Ovary (tissue), 10 donors: ENCODE measurements at places on chromosomes 1 and 21. TPM values are rescaled to one million over a fixed set of nuclear protein-coding genes. Genes with fewer than 3 reads are reported as not detected.

DNA sequence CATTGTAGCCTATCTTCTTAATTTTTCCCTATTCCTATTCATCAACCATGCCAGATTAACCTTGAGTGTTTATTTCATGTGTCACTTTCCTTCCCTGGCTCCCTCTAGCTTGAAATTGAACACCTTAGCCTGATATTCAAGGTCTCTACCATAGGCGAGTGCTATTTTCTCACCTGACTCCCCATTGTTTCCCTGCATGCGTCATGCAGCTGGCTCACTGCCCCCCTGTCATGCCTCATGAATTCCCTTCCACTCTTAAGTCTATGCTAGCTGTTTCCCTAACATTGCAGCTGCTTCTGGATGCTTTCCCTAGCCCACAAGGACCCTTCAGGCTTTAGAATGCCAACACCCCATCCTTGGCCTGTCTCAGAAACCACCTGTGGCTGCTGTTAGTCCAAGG is 56.7 kb upstream of the CD1D start:
- H3K27ac ChIP-seq, result no peak overlapping the region
- no peak for DNase-seq
- no peaks in the 10 kb centered on the region for H3K36me3 ChIP-seq
- H3K4me3 ChIP-seq, result no peak overlapping the region
- H3K4me1 ChIP-seq, result no peaks in the 10 kb centered on the region

GRCh38 chr1:6269720-6270400 is 9.0 kb upstream of the GPR153 start:
- H3K27ac ChIP-seq, result no peak overlapping the region
- H3K4me1 ChIP-seq, result no peaks in the 10 kb centered on the region
- H3K4me3 ChIP-seq, result no peak overlapping the region
- H3K27me3 ChIP-seq, result no peaks in the 10 kb centered on the region
- DNase-seq, result no peak

GRCh38 chr1:227948493-227949260 is 945 bp upstream of the WNT9A start:
- peak overlapping the region; percentile 70 for H3K27ac ChIP-seq
- H3K4me3 ChIP-seq, result peak overlapping the region; percentile 67
- peaks cover 10% of the 10 kb centered on the region for H3K4me1 ChIP-seq
- H3K36me3 ChIP-seq, result no peaks in the 10 kb centered on the region
- H3K27me3 ChIP-seq, result no peaks in the 10 kb centered on the region
- DNase-seq, result no peak

- peaks cover 7% of the 10 kb centered on the region for H3K4me1 ChIP-seq
- no peaks in the 10 kb centered on the region for H3K36me3 ChIP-seq
Observed at GRCh38 chr1:245874942-245875580, 632.0 kb downstream of the SMYD3 start.

DNA sequence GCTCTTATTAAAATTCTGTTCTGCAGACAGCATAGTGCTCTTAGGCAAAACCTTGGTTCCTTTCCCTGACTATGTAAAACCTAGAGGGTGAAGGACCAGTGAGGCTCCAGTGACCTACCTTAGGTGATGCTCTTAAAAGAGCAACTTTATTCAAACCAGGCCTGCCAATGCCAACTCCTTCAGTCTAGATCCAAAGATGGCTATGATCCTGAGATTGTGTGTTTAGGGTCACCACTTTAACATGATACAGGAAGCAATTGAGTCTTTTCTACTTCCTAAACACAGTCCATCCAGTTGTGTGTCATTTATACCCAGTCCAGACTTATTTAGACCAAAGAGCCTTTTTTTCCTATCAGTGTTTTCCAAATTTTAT is 10.8 kb downstream of the MCL1 start:
- H3K27ac ChIP-seq, result peak overlapping the region; percentile 65
- H3K27me3 ChIP-seq, result no peaks in the 10 kb centered on the region
- no peaks in the 10 kb centered on the region for H3K36me3 ChIP-seq
- no peak for DNase-seq

GRCh38 chr1:184296466-184297243 is 90.2 kb upstream of the C1orf21 start:
- peak; percentile 82 for DNase-seq
- peaks cover 6% of the 10 kb centered on the region for H3K4me1 ChIP-seq
- H3K4me3 ChIP-seq, result no peak overlapping the region
- H3K36me3 ChIP-seq, result no peaks in the 10 kb centered on the region

DNA sequence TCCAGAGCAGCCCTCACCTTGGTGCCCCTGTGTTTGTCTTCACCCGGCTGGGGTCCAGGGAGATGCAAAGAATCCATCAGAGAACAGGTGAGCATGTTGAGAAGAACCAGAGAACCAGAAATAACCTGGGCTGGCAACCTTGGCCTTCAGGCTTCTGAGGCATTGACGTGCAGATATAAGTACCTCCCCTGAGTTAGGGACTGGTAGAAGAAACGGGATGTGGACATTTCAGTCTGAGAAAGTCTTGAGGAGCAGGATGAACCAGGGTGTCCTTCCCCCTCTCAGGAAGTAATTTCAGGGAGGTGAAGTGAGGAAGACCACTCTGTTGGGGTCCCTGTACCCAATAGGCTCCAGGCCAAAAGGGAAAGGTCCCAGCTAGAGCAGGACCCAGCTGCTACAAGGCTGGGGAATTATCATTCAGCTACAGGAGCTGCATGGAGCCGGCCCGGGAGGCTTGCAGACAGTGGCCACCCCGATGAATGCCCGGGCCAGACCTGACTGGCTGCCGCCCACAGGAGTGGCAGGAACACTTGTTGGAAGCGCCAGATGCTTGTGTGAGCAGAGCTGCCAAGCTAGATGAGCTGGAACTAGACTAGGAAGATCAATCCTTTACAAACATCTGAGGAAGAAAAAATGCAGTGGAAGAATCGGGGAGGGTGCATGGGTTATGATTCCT is 1.7 kb upstream of the AURKAIP1 start:
- H3K36me3 ChIP-seq, result no peaks in the 10 kb centered on the region
- no peak overlapping the region for H3K27ac ChIP-seq
- H3K27me3 ChIP-seq, result no peaks in the 10 kb centered on the region
- no peak overlapping the region for H3K4me3 ChIP-seq
- DNase-seq, result no peak

DNA sequence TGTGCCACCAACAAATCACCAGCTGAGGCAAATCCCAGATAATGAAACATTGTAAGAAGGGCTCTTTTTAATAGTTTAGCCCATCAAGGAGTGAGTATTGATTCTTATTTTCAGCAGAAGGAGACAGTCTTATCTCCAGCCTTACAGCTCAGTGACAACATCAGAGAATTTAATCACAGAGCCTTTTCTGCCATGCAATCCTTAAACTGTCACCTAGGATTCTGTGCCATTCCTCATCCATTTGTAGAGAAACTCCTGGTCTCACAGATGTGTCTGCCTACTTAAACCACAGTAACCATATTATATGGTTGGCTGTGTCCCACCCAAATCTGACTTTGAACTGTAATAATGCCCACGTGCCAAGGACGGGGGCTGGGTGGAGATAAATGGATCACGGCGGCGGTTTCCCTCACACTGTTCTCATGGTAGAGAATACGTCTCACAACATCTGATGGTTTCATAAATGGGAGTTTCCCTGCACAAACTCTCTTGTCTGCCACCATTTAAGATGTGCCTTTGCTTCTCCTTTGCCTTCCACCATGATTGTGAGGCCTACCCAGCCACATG is 217.7 kb downstream of the RERE start:
- H3K27me3 ChIP-seq, result no peaks in the 10 kb centered on the region
- H3K27ac ChIP-seq, result no peak overlapping the region
- no peaks in the 10 kb centered on the region for H3K36me3 ChIP-seq
- no peak overlapping the region for H3K4me3 ChIP-seq
- H3K4me1 ChIP-seq, result peaks cover 16% of the 10 kb centered on the region

DNA sequence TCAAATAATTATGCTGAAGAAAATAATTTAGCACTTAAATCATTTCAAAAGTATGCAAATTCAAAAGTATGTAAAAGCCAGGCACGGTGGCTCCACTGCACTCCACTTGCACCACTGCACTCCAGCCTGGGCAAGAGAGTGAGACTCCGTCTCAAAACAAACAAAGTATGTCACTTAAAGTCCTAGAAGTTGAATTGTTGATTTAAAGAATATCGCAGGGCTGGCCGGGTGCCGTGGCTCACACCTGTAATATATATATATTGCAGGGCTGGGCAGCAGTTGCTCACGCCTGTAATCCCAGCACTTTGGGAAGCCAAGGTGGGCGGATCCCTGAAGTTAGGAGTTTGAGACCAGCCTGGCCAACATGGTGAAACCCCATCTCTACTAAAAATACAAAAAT is 8.8 kb upstream of the SETDB1 start:
- H3K27me3 ChIP-seq, result no peaks in the 10 kb centered on the region
- H3K4me3 ChIP-seq, result no peak overlapping the region
- H3K27ac ChIP-seq, result no peak overlapping the region
- no peaks in the 10 kb centered on the region for H3K36me3 ChIP-seq

- no peak for DNase-seq
- H3K4me1 ChIP-seq, result peaks cover 1% of the 10 kb centered on the region
- H3K4me3 ChIP-seq, result no peak overlapping the region
- no peaks in the 10 kb centered on the region for H3K36me3 ChIP-seq
Observed at GRCh38 chr1:60573121-60573520, 499.6 kb upstream of the C1orf87 start.

DNA sequence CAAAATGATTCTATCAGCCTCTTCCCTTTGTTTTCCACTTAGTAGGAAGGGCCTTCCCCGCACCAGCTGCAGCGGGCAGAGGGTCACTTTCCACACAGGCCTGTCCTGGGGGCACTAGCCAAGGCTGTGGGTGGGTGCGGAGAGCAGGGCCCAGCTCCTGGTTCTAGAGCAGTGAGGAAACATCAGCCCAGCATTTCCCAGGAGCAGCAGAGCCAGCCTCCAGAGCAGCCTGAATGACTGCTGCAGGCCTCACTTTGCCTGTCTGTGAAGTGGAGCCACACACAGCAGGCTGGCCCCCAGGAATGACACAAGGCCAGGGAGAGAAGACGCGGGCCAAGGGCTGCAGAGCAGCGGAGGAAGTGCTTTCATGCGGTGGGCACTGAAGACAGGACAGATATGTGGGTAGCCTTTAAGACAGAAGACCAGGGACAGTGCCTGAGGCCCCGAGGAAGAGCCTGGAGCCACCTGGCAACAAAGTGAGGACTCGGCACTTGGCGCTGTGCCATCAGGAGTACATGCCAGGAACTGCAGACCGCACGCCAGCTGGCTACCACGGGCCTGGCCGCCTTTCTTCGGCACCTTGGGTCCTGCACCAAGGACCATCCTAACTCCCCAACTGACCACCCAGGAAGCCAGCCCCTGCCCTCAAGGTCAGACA is 42.0 kb downstream of the ACOT7 start:
- no peak for DNase-seq
- no peaks in the 10 kb centered on the region for H3K36me3 ChIP-seq
- H3K4me1 ChIP-seq, result peaks cover 10% of the 10 kb centered on the region
- no peak overlapping the region for H3K27ac ChIP-seq
- H3K27me3 ChIP-seq, result no peaks in the 10 kb centered on the region
- no peak overlapping the region for H3K4me3 ChIP-seq

DNA sequence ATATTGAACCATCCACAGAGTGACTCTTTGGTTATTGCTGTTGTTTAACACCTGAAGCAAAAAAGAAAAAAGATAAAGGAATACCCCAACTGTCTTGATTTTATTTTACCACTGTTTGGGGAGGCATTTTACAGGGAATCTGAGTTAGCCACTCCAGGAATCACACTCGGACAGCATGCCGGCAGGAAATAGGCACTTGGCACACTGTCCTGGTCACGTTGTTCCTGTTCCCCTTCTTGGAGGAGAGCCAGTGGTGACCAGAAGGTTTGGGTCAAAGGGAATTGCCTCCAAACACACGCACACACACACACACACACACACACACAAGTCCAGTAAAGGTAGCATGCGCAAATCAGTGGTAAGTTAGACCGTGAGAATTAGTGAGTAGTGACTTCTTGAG is 13.8 kb downstream of the RGS4 start:
- H3K36me3 ChIP-seq, result no peaks in the 10 kb centered on the region
- no peak overlapping the region for H3K4me3 ChIP-seq
- H3K4me1 ChIP-seq, result no peaks in the 10 kb centered on the region
- no peaks in the 10 kb centered on the region for H3K27me3 ChIP-seq
- DNase-seq, result no peak

- no peak for DNase-seq
- no peak overlapping the region for H3K27ac ChIP-seq
Observed at GRCh38 chr1:175287849-175288248, 95.3 kb upstream of the KIAA0040 start.

GRCh38 chr1:222769181-222769580 is 32.2 kb downstream of the FAM177B start:
- H3K4me1 ChIP-seq, result no peaks in the 10 kb centered on the region
- no peaks in the 10 kb centered on the region for H3K27me3 ChIP-seq
- no peaks in the 10 kb centered on the region for H3K36me3 ChIP-seq
- DNase-seq, result no peak

- H3K27me3 ChIP-seq, result no peaks in the 10 kb centered on the region
- H3K4me3 ChIP-seq, result no peak overlapping the region
- no peak overlapping the region for H3K27ac ChIP-seq
- no peak for DNase-seq
Observed at GRCh38 chr1:19477284-19478249, 7.8 kb downstream of the CAPZB start.

DNA sequence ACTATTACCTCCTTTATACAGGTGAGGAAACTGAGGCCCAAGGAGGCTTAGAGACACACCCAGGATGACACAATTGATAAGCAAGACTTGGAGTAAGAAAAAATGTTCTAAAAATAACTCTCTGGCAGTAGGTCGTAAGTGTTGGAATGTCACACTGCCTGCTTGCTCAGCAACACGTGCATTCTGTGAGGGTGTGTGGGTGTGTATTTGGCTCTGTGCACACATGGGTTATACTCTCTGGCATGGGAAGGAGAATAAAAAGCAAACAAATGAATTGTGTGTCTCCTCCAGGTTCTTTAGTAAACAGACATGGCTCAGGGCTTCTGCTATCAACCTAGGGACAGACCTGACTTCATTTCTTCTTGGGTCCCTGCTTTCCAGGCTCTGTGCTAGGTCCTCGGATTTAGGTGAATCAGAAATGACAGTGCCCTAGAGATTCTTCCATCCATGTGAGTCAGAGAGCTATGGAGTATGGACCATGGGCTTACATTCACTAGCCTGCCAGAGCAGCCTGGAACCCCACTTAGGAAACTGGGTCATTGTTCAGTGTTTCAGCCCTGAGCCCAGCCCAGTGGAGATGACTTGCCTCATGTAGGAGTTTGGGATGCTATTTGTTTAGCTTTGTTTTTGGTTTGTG is 72.4 kb downstream of the ELAVL4 start:
- no peaks in the 10 kb centered on the region for H3K36me3 ChIP-seq
- DNase-seq, result no peak
- H3K4me3 ChIP-seq, result no peak overlapping the region
- H3K27me3 ChIP-seq, result no peaks in the 10 kb centered on the region
- H3K27ac ChIP-seq, result no peak overlapping the region
- H3K4me1 ChIP-seq, result no peaks in the 10 kb centered on the region

- H3K36me3 ChIP-seq, result no peaks in the 10 kb centered on the region
- no peak overlapping the region for H3K4me3 ChIP-seq
- no peak overlapping the region for H3K27ac ChIP-seq
- H3K4me1 ChIP-seq, result no peaks in the 10 kb centered on the region
- H3K27me3 ChIP-seq, result no peaks in the 10 kb centered on the region
Observed at GRCh38 chr1:86875722-86876121, 38.2 kb downstream of the SELENOF start.

ZFP69 gene
- total RNA-seq, result 5.4 TPM

GPR37L1 gene
- total RNA-seq, result 0.12 TPM

RNF186 gene
- total RNA-seq, result 1.4 TPM

SIK1 gene
- total RNA-seq, result 278 TPM

GPR3 gene
- 0.46 TPM for total RNA-seq

B3GALT5 gene
- total RNA-seq, result 1.1 TPM

LAPTM5 gene
- total RNA-seq, result 57.3 TPM
